Stimulated activated CD8-positive, alpha-beta memory T cell treated with anti-CD3 and anti-CD28 coated beads, Interleukin-4, amount 100 ng/mL, for 1 hour (primary cell): ENCODE measurements at places on chromosomes 6 and 20.

GRCh38 chr6:35686873-35687555, 1.7 kb downstream of the FKBP5 start:
- DNase-seq: no peak

GRCh38 chr20:23666189-23666588, 22.6 kb downstream of the CST4 start:
- no peak for DNase-seq

DNA sequence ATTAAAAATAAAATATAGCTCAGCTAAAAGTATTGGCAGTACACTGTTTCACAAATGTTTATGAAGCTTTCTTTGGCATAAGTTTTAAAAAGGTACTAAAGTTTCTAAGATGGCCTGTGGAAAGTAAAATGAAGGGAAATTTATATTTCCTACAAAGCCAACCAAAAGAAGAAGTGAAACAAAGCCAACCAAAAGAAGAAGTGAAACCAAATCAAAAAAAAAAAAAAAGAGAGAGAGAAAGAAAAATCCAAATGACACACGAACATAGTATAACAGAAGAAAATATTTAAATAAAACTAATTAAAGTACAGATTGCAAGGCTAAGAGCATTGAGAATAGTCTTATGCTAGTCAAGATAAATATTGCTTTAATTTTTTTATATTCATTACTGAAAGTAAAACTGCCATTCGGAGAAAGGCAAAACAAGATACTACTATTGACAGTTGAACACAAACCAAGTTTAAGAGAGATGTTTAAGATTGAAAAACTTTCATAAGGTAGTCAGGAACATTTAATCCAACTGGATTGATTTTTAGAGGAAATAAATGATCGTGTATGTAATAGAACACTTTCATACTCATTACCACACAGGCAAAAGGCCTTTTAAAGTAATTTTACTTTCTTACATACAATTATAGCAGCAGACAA, 12.8 kb upstream of the KHDRBS2 start:
- no peak for DNase-seq

- no peak for DNase-seq
These were observed 443.8 kb upstream of the MANEA start for GRCh38 chr6:95133578-95133977.

DNA sequence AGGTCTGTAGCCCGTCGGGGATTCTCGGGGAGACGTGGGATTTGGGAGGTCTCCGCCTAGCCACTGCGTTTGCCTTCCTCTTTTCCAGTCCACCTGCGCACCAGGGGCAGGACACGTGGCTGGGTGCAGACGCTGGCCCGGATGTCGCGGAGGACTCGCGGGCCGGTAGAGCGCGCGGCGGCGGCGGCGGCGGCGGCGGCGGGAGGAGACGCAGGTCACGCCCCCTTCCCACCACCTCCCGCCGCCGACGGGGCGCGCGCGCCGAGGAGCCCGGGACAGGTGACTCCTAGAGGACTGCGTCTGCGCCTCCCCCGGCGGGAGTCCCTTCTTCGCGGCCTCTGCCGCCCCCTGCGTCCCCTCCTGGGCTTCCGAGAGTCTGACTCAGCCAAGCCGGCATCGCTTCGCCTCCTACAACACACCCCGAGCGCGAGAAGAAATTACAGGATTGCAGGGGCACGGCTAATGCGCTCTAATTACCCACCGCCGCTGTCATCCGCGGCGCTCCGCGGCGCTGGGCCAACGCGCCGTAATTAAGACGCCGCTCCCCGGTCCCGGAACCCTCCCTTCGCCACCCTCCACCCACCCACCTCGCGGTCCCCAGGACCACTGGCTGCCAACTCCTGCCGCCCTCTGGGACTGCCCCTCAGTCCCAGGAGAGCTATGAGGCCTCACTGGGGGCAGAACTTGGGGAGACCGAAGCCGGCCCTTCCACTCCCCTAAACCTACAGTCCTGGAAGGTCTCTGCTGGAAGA, 124.5 kb downstream of the MRPL14 start:
- DNase-seq: peak; percentile 17

DNA sequence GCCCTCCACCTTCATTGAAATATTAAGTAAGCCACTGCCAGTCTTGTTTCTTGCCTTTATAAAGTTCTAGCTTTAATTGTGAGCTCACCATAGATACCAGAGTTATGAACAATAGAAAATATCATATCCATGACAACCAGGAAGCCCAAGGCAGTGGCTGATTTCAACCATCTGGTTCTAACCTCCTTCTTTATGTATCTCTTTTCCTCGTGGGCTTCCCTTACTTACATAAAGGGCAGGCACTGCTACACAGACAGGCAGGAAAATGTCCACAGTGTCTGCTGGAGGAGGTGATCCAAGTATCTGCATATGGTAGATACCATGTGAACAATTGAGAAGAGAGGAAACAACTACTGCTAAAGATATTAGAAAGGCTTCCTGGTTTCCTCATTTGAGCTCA, 65.2 kb upstream of the PRND start:
- no peak for DNase-seq

DNA sequence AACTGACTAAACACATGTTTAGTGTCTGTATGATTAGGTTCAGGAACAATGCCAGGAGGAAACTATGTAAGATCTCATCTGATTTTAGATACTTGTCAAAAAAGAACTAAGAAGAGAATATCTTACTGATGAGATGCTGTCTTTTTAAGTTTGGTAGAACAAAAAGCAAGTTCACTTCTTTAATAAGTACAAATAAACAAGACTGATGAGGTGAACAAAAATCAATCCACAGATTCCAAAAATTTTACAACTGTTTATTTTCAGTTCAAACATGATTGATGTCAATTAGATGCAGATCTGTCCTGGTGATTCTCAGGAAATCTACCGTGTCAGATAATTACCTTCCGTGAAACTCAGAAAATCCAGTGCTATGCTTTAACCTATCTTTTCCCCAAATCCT, 24.9 kb downstream of the EPHA7 start:
- no peak for DNase-seq

DNA sequence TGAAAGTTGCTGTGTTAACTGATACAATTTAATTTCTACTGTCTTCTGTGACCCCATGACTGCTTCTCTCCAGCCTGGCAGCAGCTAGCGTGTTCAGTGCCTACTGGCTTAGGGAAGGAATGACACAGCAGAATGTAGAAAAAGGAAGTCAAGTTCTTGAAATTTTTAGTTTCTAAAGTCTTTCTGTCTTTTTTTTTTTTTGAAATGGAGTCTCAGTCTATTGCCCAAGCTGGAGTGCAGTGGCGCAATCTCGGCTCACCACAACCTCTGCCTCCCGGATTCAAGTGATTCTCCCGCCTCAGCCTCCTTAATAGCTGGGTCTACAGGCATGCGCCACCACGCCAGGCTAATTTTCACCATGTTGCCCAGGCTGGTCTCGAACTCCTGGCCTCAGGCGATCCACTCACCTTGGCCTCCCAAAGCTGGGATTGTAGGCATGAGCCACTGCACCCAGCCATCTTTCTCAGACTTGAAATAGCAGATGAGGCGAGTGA, 39.3 kb downstream of the PCNA start:
- no peak for DNase-seq

DNA sequence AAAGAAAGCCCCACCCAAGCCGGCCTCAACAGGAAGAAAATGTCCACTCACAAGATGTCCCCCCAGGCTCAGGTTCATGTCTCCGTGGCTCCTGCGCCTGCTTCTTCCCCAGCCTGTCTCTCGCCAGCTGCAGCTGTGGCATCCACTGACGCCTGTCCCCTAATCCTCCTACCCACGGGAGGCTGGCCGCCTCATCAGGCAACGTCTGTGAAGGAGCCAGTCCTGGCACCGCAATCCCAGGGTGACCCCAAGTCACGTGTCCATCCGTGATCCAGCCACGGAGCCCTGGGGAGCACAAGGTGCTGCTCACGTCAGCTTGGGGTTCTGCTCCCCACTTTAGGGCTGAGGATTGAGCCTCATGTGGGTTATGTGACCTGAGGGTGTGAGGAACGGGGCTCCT, 640.3 kb downstream of the CDH26 start:
- DNase-seq: no peak

DNA sequence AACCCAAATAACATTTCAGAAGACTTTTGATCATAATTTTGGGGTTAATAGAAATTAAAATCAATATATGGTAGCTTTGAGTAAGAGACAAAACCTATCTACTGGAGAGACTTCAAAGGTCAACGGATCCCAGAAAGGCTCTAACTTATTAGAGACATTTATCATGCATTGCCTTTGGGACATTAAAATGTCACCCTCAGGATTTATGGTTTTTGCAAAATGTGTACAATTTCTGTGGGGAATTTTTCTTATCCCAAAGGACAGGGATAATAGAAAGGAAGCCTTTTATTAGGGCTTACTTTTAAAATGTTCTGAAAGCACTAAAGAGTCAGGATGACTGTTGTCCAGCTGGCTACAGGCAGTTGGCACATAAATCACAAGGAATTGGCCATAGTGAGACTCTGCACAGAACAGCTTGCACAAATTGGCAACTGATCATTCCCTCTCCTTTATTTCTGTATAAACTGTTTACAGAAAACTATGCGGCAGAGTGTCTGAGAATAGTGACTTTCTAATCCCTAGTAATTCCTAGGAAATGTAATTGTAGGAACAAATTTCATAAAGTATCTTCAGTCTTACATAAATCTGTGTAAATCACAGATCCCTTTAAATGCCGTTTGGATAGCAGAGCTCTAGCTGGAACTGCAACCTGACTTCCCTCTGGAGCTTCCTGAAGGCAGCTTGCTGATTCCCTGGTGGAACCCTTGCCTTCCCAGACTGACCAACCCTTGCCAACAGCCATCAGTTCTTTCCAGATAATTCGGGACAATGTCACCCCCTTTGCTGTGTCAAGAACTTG, 201.1 kb upstream of the PREP start:
- DNase-seq: no peak

- DNase-seq: no peak
These were observed 227.7 kb downstream of the MEI4 start for GRCh38 chr6:77880501-77880900.

GRCh38 chr6:87710090-87710489, 8.1 kb upstream of the AKIRIN2 start:
- DNase-seq: no peak

DNA sequence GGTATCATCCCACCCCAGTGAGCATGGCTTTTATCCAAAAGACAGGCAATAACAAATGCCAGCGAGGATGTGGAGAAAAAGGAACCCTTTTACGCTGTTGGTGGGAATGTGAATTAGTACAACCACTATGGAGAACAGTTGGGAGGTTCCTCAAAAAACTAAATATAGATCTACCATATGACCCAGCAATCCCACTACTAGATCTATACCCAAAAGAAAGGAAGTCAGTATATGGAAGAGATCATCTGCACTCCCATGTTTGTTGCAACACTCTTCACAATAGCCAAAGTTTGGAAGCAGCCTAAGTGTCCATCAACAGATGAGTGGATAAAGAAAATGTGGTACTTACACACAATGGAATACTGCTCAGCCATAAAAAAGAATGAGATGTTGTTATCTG, 5.9 kb upstream of the KIAA1755 start:
- DNase-seq: no peak

DNA sequence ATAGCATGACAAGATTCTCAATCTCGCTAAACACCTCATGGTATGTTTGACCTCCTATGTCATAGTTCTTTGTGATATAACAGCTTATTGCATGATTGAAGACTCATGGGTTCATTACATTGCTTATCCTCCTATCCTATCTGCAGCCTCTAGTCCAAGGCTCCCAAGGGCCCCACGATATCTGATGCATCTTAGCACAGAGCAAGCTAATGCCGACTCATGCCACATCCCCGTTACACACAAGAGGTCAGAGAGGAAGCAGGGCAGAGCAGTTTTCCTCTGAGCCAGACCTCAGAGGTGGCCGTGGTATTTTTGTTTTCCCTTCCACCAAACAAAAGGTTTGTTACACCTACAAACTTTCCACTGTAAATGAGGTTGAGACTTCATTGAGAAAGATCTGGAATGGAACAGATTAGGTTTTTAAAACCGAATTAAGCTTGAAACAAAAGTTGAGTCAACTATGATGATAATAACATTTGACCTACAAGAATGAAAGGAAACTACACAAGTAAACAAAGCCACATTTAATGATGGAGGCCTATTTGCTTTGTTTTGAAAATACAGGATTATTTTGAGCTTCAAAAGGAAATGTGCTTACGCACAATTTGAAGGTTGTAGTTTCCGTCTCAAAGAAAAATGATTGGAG, 133.9 kb upstream of the MYLIP start:
- no peak for DNase-seq

GRCh38 chr6:137734005-137734874, 132.8 kb upstream of the TNFAIP3 start:
- DNase-seq: no peak

DNA sequence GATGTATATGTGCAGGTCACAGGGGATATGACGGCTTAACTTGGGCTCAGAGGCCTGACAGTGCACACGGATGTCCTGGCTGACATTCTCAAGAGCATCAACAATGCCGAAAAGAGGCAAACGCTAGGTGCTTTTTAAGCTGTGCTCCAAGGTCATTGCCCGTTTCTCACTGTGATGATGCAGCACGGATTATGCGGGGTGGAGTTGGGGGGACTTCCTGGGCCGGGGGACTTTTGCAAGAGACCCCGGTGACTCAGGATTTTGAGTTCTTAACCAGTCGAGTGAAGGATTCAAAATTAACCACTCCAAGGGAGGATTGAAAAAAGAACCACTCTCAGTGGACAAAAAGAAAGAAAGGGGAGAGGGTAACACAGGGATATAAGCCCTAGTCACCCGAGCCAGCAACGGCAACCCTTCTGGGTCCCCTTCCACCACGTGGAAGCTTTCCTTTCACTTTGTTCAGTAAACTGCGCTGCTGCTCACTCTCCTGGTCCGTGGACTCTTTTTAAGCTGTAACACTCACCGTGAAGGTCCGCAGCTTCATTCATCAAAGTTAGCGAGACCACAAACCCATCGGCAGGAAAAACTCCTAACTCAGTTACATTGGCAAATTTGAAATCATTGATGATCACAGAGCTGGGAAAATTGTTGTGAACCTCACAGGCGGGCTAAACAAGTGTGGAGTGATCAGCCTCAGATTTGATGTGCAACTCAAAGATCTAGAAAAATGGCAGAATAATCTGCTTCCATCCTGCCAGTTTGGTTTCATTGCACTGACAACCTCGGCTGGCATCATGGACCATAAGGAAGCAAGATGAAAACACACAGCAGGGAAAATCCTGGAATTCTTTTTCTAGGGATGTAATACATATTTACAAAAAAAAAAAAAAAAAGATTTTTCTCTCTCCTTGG, 199.3 kb downstream of the ARID1B start:
- no peak for DNase-seq

DNA sequence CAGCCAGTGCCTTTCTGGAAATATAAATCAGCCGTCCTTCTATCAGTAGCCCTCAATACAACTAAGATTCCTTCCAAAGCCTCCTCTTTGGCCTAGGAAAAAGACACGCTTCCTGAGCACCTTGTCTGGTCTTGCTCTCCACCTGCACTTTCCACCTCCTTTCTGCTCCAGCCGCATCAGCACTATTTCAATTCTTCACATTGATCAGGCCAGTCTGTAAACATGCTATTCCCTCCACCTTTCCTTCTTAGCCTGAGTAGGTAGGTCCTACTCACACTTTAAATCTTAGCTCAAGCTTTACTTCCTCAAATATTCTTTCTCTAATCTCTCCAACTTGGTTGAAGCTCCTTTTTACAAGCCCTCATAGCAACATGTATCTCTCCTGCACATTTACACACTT, 11.4 kb downstream of the RANBP9 start:
- no peak for DNase-seq
